ENCODE measurements at places on chromosomes 4 and X.
A peak's percentile ranks its signal among the peaks of the same experiment; 100 is the strongest.

GRCh38 chr4:42395595-42395994 is 1.7 kb upstream of the SHISA3 start:
- DNase-seq, result no peak

DNA sequence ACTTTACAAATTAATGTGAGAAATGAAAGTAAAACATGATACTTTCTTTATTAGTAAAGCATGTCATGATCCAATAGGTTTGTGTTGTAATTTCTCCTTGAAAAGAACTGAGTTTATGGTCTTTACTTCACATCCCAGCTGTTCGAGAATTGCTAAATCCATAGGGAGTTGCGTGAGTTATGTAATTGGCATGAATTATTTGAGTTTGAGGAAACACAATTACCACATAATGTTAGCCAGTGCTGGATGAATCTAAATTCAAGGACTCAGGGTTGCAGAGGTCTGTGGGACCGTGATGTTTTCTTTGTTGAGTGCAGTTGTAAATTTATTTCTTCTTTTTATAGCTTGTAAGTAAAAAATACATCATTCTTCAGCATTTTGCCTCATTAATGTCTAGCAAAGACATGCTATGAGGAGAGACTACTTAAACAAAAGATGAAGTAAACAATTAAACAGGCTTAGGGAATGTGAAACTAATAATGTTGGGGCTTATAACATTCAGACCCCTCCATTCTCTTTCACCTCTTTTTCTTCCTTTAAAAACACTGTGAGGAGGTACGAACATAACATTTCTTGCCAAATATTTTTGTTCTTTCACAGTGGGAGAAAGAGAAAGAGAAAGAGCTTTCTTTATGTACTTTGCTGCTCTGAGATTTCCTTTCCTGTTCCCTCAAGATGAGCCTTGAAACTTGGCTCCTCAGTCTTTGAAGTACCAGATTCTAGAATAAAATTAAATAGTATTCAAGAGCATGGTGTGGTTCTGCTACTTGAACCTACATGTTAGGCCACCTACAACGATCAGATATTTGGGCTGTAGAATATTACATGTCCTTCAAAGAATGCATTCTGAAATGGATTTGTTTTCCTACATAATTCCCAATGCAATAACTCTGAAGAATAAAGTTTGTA is 159.6 kb upstream of the ANK2 start:
- no peak for DNase-seq

DNA sequence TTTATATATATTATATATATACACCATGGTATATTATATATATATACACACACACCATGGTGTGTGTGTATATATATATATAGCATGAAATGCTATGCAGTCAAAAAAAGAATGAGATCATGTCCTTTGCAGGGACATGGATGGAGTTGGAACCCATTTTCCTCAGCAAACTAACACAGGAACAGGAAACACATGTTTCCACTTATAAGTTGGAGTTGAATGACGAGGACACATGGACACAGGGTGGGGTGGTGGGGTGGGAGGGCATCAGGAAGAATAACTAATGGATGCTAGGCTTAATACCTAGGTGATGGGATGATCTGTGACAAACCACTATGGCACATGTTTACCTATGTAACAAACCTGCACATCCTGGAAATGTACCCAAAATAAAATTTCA is 293.6 kb upstream of the NDST3 start:
- DNase-seq, result no peak

- no peak for DNase-seq
Observed at GRCh38 chr4:128468123-128468989, 180.7 kb upstream of the PGRMC2 start.

- DNase-seq, result peak; percentile 39
Observed at GRCh38 chr4:184453365-184454160, 20.8 kb downstream of the IRF2 start.

- DNase-seq, result no peak
Observed at GRCh38 chrX:30593440-30594200, 16.1 kb upstream of the TASL start.

GRCh38 chr4:27692158-27692557 is 831.5 kb downstream of the STIM2 start:
- no peak for DNase-seq

DNA sequence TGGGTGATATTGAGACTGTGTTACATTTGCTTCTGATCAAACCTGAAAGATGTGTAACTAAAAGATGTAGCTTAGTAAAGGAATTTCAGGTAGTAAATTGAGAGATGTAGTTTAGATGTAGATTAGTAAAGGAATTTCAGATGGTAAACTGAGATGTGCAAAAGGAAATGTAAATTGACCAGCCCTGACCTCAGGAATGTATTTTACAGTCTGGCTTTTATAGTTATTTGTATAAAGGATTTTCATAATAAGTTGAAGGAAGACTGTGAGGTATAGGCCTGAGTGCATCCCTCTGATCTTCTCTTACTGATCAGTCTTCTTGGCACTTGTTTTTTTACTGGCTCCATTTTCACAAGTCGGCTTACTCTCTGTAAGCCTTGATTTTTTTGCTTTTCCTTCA is 3.2 kb downstream of the KLHL2 start:
- DNase-seq, result no peak

GRCh38 chr4:173521467-173522159 is 8.4 kb downstream of the HAND2 start:
- DNase-seq, result no peak

DNA sequence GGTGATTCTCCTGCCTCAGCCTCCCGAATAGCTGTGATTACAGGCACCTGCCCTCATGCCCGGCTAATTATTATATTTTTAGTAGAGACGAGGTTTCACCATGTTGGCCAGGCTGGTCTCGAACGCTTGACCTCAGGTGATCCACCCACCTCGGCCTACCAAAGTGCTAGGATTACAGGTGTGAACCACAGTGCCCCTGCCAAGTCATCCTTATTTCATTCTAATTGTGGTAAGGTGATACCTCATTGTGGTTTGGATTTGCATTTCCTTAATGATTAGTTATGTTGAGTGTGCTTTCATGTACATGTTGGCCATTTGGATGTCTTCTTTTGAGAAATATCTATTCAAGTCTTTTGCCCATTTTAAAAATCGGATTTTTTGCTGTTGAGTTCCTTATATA is 93.0 kb downstream of the USP9X start:
- no peak for DNase-seq

DNA sequence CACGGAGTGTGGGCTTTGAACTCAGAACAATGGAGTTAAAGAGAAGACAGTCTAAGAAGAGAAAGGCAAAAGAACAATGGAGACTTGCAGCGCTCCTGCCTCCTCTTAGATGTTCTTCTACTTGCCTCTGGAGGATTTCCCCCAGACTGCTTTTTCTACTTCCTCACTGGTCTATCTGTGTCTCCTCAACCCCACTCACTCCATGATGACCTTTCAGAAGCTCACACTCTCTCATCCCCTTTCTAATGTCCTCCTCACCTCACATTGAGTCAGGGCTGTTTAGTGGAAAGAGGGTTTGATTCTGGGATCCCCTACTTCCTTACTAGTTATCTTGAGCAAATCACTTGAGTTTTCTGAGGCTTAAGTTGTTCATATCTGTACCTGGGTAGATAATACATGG is 12.2 kb upstream of the HERC6 start:
- DNase-seq, result no peak

- DNase-seq, result no peak
Observed at GRCh38 chrX:23435575-23435974, 100.9 kb downstream of the PTCHD1 start.

DNA sequence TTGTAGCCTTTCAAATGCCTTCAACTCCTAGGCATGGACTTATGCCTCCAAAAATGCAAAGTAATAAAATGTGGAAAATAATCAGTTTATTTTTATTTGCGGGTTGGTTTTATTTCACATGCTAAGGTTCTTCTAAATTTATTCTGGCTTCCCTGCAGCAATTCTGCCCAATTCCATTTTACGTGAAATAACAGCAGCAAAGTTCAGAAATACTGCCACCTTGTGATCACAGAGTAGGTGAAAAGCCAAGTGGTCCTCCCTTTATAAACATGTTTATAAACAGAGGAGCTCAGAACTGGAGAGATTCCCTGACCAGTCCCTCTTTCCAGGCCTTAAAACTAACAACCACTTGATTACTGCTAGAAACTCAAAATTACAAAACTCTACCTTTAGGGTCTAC is 14.7 kb upstream of the DCHS2 start:
- no peak for DNase-seq

- no peak for DNase-seq
Observed at GRCh38 chrX:23286731-23287130, 47.9 kb upstream of the PTCHD1 start.

DNA sequence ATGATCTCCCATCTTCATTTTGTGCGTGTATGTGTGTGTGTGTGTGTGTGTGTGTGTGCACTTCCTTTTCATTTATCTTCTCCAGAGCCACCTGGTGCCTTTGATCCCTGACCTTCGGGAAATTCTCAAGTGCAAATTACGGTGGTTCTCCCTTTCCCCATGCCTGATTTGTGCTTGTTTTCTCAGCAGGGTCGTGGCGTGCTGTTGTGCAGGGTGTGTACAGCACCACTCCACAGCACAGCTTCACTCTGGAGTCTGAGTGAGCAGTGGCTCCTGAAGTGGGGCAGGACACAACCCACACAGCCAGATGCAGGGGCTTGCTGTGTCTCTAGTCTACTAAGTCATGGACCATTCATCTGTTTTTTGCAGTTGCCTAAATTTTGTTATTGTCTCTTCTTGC is 114.2 kb upstream of the TBC1D9 start:
- no peak for DNase-seq

DNA sequence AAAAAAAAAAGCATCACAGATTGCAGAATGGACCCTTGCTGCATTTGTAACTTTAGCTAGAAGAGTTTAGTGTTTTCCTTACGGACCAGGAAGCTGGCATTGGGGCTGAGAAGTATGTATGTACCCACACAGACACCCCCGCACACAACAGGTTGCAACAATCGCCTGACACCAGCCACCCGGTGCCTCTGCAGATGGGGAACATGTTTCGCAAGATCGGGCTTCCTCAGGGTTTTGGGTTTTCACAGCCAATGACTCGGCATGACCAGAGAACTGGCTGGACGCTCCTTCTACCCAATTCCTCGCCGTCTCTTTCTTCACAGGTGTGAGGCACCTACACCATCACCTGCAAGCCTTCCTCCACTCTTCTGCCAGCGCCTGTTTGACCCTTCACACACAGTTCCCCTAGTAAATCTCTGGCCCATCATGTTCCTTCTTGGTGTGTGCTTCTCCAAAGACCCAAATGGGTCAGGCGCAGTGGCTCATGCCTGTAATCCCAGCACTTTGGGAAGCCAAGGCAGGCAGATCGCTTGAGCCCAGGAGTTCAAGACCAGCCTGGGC is 70.4 kb downstream of the DHRSX start:
- DNase-seq, result no peak

DNA sequence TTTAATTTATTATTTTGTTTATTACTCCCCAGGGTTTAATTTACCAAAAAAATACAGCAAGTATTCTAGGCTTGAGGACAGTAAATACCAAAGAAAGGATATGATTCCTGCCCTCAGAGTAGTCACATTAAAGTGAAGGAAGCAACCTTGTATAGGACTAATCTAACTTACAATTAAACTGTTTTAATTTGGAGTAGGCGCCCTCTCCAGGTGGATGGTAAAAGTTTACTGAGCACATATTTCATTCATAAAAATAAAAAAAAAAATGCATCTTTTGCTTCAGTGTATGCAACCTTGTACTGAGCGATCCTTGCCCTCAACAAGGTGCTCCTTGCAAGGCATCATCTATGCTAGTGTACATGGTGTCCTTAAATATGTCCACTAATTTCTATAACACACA is 72.0 kb upstream of the MAGEB16 start:
- DNase-seq, result no peak

GRCh38 chrX:150941580-150941979 is 41.6 kb upstream of the HMGB3 start:
- no peak for DNase-seq

DNA sequence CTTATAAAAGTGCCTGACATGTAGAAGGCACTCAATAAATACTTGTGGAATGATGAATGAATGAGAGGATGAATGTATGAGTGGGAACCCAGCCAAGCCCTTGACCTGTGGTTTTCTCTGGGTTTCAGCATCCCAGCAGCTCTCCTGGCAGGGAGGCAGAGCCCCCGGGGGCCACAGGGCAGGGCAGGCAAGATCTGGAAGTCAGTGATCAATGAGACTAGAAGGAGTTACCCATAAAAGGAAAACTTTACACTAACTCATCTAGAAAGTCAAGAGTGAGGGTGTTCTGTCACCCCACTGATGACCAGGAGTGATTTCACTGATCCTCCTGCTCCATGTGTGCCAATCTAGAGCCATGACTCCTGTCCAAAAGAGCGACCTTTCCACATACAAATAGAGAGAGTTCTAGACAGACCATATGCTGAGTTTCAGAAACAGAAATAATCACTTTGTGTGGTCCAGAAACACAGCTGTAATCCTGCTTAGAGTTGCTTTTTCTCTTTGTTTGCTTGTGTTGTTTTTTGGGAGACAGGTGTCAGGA is 37.4 kb downstream of the MGARP start:
- DNase-seq, result no peak

DNA sequence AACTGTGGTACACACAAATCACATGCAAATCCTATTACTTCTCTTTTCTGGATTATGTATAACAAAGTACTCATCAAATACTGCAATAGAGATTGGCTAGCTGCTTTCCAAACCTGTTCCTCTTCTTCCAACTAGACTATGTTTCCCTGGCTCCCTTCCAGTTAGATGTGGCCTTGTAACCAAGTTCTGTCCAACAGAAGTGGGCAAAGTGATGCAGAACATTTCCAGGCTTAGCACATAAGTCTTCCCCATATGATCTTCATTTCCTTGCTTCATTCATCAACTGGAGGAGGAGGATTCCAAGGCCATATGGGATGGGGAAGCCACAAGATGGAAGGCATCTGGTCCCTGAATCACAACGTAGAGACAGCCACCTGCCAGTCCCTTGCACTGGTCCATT is 8.0 kb downstream of the SLC9A7 start:
- no peak for DNase-seq

- no peak for DNase-seq
Observed at GRCh38 chr4:1218634-1219565, 30.0 kb downstream of the CTBP1 start.

GRCh38 chr4:15547392-15547791 is 77.7 kb downstream of the CC2D2A start:
- DNase-seq, result no peak

DNA sequence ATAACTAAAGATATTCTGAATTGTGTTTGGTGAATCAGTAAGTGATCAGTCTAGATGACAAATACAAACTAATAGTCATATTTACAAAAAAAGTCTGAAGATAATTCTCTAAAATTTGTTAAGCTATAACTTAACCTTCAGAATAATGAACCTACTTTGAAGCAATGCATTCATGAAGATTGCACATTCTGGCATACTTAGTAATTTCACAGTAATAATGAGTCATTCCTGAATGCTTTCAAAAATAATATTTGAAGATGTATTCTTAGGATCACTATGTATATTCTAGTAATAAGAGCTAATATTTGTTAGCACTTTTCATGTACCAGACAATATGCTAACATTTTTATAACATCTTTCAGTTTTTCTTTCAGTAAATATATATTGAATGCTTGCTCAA is 756.7 kb upstream of the SLIT2 start:
- DNase-seq, result no peak

GRCh38 chr4:60729194-60729593 is 470.9 kb upstream of the ADGRL3 start:
- no peak for DNase-seq

GRCh38 chr4:188466001-188466400 is 326.8 kb downstream of the TRIML1 start:
- no peak for DNase-seq

All from activated T-cell treated with anti-CD3 and anti-CD28 coated beads, Interleukin-2, amount 50 U/mL, for 1 hour (primary cell).